Ovary (tissue), 10 donors: ENCODE measurements at places on chromosomes 13 and 19.
A peak's percentile ranks its signal among the peaks of the same experiment; 100 is the strongest.

DNA sequence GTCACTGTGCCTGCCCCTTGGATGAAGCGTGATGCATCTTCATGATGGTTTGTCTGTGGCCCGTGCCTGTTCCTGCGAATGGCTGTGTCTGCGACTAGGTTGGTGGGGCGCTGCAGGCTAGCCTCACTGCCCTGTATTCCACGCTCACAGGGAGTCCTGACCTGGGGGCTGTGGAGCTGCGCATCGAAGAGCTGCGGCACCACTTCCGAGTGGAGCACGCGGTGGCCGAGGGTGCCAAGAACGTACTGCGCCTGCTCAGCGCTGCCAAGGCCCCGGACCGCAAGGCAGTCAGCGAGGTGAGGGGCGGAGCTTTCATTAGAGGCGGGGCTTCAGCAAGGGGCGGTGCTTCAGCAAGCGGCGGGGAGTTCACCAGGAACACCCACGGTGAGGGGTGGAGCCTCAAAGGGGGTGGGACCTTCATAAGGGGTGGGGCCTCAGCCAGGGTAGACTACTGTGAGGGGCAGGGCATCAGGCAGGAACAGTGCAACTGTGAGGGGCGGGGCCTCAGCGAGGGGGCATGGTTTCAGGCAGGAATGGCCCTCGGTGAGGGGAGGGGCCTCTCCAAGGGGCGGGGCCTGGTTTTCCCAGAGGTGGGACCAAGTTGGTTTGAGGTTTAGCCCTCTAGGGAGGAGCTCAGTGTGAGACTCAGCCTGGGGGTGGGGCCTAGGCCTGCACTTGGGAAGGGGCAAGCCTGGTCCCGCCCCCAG, 17.2 kb downstream of the PKN1 start:
- peak; percentile 49 for DNase-seq

DNA sequence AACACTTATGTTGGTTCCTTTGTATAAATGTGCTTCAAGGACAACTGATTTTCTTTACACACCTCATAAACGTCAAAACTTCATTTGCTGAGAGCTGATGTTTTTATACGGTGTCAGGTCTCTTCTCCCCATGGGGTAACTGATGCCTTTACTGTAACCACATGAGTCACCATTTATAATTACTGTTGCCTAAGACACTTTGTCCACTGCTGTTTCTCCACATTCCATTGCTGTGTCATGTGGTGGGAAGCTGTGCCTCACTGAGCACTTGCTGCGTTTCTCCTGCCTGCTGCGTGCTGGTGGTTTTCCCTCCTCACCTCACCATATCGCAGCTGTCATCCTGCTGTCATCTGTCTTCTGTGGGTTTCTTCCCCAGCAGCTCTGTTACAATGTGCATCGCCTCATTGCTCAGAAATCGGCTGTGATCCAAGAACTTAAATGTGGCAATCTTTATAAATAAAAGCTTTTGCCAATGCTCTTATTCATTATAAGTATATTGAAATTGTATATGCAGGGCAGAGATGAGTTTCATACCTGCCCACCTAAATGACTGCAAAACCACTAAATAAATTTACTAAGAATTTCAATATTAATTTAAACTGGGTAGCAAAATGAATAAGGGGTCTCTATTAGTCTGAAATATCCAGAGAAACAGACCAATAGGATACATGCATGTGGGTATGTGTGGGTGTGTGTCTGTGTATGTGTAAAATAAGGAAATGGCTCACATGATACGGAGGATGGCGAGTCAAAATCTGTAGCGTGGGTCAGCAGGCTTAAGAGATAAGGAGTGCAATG, 547.0 kb upstream of the SLITRK5 start:
- no peak for DNase-seq

DNA sequence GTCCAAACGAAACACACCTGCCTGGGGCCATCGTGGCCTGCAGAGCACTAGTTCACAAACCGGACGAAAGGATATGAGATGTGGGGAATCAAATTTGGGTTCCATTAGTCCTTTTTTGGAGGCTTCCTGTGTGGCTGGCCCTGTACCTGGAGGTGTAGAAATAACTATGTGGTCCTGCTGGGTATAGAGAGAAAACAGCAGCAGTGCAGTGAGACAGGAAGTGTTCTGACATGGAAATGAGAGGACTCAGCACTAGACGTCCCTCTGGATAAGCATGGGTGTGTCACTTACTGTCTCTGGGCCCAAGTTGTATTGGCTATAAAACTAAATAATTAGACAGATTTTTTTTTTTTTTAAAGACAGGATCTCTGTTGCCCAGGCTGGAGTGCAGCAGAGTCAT, 12.3 kb downstream of the KDELR1 start:
- no peak for DNase-seq

- DNase-seq: peak; percentile 16
These were observed 1.0 kb downstream of the AP2S1 start for GRCh38 chr19:46849610-46850009.

GRCh38 chr13:47555235-47555634, 445.8 kb downstream of the SUCLA2 start:
- no peak for DNase-seq

- peak; percentile 33 for DNase-seq
These were observed 6.6 kb upstream of the OR10H5 start for GRCh38 chr19:15780610-15781418.

GRCh38 chr19:4723595-4724514, at the start of gene DPP9:
TSS of gene DPP9 (minus strand) at chr19:4723842. CDS start at chr19:4719906, 3,936 bp downstream.
- peak; percentile 94 for DNase-seq

- DNase-seq: no peak
These were observed 48.8 kb upstream of the RAP2A start for GRCh38 chr13:97385146-97385545.

DNA sequence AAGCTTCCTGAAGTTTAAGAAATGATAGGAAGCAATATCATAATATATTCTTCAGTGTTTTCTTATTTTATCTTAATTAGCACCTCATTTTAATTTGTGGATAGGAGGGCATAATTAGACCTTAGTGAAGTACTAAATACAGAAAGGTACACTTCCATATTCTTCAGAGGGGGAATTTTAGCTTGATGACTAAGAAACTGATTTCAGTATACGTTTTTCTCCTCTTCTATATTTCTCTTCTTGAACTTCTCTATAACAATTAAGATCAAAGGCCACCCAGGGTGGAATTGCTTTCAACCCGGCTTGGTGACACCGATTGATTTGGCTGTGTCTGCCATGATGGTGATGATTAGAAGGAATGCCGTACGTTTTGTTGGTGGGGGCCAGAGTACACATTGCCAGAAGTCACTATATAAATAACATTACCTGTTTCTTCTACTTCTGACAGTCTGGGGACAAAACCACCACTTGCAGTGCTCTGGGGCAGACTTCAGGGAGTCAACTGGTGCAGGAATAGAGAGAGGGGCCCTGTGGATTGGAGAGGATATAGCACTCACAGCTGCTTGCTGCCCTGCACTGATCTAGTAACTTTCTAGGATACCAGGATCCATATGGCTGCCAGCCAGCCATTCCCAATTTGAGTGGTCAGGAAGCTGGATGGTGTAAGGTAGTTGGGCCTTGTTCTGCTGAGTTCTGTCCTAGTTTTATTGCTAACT, 73.8 kb downstream of the SPATA13 start:
- no peak for DNase-seq

DNA sequence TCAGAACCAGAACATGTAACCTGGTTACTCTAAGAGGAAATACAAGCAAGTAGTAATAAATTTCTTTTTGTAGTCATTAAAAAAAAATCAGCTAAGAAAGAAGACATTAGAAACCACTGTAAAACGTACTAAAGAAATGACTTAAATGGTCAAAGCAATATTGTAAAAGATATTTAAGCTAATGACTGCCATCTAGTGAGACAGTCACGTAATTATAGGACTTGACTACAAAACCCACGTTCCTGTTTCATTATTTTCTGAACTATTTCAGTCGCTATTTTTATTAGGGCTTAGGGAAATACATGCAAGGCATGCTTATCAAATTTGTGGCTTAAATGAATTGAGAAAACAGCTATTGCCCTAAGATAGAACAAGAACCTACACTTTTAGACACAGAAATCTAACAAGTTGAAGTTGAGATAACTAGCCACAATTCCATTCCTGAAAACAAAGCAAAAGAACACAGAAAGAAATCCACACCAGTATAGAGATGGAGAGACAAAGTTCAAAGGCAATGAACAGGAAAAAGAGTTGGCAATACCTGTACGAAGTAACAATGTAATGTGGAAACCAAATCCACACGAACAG, 17.9 kb downstream of the ALG5 start:
- no peak for DNase-seq

DNA sequence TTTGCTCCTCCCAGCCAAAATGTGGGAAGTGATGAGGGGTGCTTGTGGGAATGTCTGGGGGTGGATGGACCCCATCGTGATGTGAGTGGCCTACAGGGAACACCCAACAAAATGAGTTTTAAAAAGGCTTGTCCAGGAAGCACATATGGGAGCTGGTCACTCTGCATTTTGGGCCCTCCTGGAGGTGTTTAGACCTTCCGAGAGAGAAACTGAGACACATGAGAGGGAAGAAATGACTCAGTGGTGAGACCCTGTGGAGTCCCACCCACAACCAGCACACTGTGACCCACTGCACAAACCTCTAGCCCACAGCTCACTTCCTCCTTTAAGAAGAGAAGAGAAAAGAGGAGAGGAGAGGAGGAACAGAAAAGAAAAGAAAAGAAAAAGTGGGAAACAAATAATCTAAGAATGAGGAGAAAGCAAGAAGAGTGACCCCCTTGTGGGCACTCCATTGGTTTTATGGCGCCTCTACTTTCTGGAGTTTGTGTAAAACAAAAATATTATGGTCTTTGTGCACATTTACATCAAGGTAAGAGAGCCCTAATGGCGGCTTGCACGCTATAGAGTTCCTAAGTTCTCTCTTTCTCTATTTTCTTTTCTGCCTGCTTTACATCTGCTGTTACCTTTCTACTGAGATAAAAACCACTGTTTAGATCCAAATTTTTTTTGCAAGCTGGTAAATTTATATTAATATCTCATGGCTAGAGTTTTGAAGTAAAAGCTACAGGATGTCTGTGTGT, 13.3 kb upstream of the LILRB1 start:
- DNase-seq: no peak

GRCh38 chr19:57664269-57665127, 4.2 kb upstream of the ZSCAN4 start:
- peak; percentile 64 for DNase-seq

DNA sequence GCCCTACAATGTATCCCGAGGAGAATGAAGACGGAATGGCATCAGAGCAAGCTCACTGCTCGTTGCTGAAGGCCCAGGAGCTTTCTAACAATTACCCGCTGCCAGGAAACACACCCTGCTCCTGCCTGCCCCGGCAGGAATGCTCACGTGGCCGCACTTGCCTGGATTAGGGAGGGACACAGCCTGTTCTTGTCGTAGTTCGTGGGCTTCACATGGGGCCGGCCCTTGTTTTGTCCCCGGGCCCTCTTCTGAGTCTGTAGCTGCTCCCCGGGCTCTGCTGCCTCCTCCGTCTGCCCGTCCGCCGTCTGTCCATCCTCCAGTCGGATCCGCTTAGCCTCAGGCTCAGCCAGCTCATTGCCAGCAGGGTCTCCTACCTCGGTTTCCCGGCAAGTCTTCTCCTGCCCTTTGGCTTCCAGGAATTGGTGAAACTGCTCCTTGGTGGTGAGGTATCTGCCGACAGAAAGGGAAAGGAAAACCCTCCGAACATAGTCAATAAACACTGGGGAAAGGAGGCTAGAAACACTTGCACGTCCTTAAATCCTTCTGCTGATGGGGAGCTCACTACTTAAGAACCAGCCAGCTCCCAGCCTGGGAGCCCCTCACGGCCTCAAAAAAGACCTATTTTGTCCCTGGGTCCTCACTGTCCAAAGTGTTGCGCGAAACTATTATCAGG, 941 bp downstream of the DUS3L start:
- DNase-seq: peak; percentile 54

GRCh38 chr13:22050951-22051563, 380.2 kb downstream of the FGF9 start:
- no peak for DNase-seq

DNA sequence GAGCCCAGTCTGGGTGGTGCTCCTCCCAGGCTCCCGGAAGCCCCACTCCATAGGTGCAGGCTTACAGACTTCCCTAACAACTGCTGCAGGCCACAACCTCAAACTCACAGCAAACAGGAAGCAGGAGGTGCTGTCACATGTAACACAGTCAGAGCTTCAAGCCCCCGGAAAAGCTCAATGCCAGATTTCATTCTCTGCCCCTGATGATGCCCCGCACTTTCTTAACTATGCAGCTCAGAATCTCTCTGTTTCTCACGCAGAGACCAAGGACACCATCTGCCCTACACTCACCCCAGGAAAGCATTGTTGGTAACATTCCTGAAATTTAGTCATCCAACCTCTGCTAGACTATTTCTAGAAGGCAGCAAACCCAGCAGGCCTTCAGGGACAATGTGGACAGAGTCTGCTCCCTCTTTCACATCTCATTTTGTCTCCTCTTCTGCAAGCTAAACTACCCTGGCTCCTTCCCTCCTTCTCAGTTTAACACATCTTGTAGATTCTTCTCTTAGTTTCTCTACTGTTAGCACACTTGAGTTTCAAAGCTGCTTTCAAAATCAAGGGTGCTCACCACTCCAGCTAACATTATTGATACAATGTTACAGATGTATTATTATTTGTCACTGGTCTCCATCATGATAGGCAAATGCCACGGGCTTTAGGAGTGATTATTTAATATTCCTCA, 162.5 kb downstream of the KCTD12 start:
- peak; percentile 21 for DNase-seq

GRCh38 chr13:33319859-33320258, 34.3 kb upstream of the STARD13 start:
- no peak for DNase-seq

- no peak for DNase-seq
These were observed 19.2 kb downstream of the CEACAM6 start for GRCh38 chr19:41774515-41774980.

GRCh38 chr19:1601613-1602064, 3.6 kb downstream of the UQCR11 start:
- DNase-seq: no peak

DNA sequence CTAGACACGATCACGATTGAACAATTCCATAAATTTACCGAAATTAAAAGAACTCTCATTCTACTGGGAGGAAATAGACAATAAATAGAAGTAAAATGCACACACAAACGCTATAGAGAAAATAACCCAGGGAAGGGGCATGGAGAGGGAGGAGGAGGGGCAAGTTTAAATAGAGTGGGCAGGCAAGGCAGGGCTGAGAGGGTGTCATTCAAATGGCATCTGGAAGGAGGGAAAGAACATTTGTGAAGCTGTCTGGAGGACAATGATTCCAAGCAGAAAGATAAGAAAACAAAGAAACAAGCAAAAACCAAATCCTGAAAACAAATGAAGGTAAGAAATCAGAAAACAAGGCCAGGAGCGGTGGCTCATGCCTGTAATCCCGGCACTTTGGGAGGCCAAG, 45.6 kb upstream of the GTF2F2 start:
- no peak for DNase-seq

DNA sequence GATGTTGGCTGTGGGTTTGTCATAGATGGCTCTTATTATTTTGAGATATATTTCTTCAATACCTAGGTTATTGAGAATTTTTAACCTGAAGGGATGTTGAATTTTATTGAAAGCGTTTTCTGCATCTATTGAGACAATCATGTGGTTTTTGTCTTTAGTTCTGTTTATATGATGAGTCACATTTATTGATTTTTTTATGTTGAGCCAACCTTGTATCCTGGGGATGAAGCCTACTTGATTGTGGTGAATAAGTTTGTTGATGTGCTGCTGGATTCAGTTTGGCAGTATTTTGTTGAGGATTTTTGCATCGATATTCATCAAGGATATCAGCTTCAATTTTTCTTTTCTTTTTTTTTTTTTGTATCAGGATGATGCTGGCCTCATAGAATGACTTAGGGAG, 29.4 kb downstream of the NBEA start:
- no peak for DNase-seq
